Stimulated activated CD4-positive, alpha-beta T cell treated with anti-CD3 and anti-CD28 coated beads, Interleukin-4, amount 100 ng/mL, for 4 hours (primary cell): ENCODE measurements at places on chromosomes 11 and 22.

DNA sequence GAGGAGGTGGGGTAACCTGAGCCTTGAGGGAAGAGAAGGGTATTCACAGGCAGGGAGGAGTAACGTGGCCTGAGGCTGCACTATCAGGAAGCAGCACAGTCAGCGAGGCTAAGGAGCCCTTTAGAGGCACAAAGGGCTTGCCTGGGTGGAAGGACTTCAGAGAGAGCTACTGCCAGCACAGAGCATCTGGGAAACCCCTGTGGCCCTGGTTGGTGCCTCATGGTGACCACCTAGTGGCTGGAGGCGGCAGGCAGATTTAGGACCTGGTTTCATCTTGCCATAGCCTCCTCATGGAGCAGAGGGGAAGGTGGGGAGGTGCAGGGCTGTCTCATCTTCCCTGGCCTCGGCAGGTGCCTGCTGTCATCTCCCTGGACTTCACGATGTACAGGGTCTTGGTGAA lies 64.5 kb downstream of the MPPED1 start:
- no peak for DNase-seq

GRCh38 chr11:45546366-45546765 lies 119.1 kb downstream of the CHST1 start:
- no peak for DNase-seq

GRCh38 chr11:84947970-84948580 lies 679.1 kb downstream of the DLG2 start:
- no peak for DNase-seq

DNA sequence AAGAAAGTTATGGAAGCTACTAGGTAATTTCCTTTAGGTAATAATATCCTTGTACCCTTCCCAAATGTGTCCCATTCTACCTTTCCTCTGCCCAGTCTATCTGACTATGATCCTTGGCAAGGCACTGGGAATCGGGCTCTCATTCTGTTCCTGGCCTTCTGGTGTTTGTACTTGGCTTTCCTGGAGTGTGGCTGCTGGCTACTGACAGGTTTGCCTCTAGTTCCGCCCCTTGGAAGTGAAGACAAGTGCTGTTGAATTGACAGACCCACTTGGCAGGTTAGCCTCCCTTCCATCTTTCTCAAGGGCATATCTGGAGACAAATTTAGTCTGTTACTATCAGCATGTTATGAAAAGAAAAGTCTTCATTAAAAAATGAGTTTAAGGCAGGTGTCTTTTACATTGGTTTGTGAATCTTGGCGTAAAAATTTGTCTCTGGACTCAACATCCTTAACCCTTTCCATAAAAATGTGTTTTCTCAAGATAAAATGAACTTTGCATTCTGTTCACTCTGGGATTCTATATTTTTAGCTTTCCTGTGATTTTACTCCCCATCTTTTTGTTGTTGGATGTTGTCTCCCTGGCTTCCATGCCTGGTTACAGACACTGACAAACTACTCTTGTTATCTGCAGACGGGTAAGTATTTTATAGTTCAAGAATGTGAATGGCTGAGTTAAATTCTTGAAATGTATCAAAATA lies 287.4 kb upstream of the PDGFD start:
- no peak for DNase-seq

GRCh38 chr22:43110927-43111623 lies 525 bp downstream of the BIK start:
- DNase-seq: peak; percentile 46

- no peak for DNase-seq
These were observed 18.1 kb upstream of the MRTFA start for GRCh38 chr22:40654522-40655167.

GRCh38 chr11:76670485-76671236 lies at the start of gene LRRC32:
LRRC32 (minus strand) TSS chr11:76670747; CDS start chr11:76665954, 4,793 bp downstream.
- DNase-seq: peak; percentile 47

- no peak for DNase-seq
These were observed 17.4 kb downstream of the OR4D9 start for GRCh38 chr11:59528711-59529110.

DNA sequence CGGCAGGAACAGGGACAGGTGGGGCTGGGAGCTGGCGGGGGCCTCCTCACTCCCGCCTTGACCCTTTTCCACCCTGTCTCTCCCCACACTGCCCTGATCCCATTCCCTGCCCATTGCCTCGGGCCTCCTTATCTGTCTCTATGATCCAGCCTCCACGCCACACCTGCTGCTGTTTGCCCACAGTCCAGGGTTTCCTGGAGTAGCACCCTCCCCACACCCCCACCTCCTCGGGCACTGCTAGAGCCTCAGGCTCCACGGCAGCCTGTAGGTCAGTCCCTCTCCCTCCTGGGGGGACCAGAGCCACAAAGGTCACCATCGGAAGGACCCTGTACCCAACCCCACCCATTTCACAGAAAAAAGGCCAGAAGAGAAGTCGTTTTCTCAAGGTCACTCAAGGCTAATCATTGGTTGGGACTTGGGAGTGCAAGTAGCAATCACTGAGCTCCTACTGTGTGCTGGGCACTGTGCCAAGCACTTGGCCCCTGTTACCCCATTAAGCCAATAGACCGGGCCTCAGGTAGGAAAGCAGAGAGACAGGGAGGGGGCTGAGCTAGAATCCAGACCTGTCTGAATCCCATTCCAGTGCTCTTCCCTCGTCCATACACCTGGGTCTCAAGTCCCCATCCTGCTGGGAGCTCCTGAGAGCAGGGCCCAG lies 71.8 kb downstream of the PDE2A start:
- no peak for DNase-seq

GRCh38 chr11:132535830-132536229 lies 996.5 kb downstream of the OPCML start:
- DNase-seq: no peak

- no peak for DNase-seq
These were observed 7.6 kb downstream of the OSBPL5 start for GRCh38 chr11:3157381-3158130.

GRCh38 chr11:19890308-19890707 lies 177.7 kb downstream of the NAV2 start:
- no peak for DNase-seq

- no peak for DNase-seq
These were observed 27.7 kb downstream of the MPPED1 start for GRCh38 chr22:43439368-43440103.

GRCh38 chr11:72618803-72619202 lies 55.4 kb downstream of the PDE2A start:
- no peak for DNase-seq

GRCh38 chr22:40176921-40177737 lies 596 bp upstream of the TNRC6B start:
- peak; percentile 81 for DNase-seq

DNA sequence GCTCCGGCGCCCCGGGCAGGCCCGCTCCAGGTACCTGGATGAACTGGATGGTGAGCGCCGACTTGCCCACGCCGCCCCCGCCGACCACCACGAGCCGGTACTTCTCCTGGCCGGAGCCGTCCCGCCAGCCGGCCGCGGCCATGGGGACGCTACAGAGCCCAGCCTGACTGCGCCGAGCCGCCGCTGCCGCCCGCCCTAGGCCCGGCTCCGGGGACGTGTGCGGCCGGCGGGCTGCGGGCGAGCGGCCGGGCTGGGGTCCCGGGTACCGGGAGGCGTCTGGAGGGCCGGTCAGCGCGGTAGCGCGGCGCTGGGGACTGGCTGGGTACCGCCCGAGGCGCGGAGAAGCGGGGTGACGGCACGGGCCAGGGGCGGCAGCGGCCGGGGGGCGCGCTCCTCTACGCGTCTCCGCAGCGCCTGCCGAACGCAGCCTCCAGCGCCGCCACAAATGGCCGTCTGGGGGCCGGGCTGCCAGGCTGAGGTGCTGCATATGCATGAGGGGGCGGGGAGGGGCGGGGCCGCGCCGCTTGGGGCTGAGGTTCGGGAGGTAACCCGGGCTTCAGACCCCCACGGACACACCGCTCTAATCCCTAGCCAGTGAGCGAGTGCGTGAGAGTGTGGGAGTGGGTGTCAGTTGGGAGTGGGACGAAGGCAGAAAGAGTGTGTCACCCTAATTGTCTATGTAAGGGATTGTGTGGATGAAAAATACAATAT lies at the start of gene RRAS2:
TSS of gene RRAS2 (minus strand) at position 455 of the 711 bp plus-strand sequence. CDS start at position 142, 313 bp downstream.
- peak; percentile 76 for DNase-seq

- DNase-seq: peak; percentile 23
These were observed 428 bp downstream of the SCN3B start for GRCh38 chr11:123653827-123654565.

DNA sequence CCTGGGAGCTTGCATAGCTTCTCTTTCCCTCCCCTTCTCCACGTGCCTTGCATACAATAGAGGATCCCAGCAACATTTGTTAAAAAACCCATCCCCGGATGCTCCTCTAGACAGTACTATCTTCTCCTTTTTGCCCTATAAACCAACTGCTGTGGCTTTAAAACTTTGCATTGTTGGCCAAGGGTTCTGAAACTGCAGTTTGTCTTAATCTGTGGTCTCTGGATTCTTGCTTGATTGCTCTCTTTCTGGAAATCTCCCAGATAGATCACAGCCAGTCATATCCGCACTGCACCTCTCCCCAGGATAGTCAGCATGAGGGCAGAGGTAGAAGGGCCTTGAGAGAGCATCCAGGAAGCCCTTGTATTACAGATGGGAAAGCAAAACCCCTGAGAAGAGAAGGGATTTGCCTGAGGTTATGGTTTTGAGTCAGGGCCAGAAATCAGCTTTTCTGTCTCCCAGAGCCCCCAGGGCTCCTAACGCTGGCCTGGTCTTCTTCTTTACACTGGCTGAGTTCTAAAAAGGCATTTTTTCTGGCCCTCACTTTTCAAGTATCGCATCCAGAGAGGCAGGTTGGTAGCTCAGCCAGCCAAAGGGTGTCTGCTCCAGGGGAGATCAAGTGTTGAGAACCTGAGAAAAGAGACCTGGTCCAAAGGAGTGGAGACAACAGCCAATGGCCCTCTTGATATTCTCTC lies 70.6 kb downstream of the ADM start:
- DNase-seq: no peak

- DNase-seq: no peak
These were observed 28.1 kb downstream of the VSTM5 start for GRCh38 chr11:93822359-93822758.

DNA sequence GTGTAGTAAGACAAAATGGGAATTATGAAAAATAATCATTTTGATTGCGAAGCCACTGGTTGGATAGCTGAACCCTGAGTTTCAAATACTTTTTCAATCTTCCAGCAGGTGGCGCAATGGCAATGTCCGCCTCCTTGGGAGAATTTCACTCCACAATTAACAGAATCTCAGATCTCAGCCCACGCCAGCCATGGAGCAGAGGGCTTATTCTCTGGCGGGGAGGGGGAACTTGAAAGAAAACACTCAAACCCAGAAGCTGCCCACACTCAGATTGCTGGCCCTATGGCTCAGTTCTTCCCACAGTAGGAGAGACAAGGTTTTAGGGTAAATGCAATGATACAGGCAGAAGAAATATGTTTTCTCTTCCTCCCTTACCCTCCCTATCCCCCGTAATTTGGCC lies 38.7 kb upstream of the RCN1 start:
- peak; percentile 34 for DNase-seq

DNA sequence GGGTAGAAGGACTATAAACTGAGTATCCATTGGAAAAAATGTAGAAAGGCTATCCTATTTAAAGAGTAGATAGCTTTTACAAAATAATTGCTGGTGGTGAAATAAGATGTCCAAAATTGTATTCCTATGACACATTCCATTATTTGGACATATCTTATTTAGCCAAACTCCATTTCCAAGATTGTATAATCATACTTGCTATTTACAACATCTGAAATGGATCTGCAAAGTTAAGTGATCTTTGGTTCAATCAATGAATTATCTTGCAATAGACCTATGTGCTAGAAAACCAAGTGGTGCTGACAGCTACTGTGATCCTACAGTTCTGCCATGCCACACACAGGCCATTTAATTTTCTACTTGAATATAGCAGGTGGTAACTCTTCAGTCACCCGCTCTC lies 11.0 kb upstream of the BLID start:
- DNase-seq: no peak

DNA sequence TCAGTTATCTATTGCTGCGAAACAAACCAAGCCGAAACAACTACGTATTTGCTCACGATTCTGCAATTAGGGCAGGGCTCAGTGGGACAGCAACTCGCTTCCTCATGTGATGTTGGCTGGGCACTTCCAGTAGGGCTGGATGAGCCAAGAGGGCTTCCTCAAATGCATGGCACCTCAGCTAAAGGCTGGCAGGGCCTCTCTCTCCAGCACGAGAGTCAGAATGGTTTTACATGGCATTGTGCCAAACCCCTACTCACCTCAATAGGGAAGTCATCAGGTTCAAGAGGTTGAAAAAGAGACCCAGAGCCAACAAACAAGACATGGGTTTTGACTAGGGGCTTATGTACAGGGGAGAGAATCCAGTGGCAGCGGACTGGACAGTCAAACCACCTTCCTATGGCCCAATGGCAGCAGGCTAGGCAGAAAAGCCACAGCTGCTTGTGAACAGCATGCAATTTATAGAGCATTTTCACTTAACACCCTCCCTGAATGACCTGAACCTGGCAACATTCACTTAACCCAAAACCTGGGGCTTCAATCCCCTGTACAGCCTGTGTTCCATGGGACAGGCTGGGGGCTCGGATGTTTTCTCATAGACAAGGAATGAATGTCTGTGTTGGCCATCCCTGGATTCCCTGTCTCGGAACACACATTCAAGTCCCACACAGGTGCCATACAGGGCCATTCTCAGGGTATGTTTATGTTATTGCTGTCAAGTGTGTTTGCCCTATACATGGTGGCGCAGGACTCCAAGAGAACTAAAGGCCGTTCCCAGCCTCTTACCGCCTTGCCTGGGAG lies 154.2 kb upstream of the NAV2 start:
- no peak for DNase-seq

GRCh38 chr11:125223901-125224361 lies 59.4 kb downstream of the PKNOX2 start:
- DNase-seq: no peak

- DNase-seq: no peak
These were observed 9.8 kb downstream of the MRPL48 start for GRCh38 chr11:73797457-73797856.

- DNase-seq: no peak
These were observed 7.6 kb downstream of the BRSK2 start for GRCh38 chr11:1397146-1397861.

- no peak for DNase-seq
These were observed 491.2 kb upstream of the LRRC4C start for GRCh38 chr11:41950470-41951143.

DNA sequence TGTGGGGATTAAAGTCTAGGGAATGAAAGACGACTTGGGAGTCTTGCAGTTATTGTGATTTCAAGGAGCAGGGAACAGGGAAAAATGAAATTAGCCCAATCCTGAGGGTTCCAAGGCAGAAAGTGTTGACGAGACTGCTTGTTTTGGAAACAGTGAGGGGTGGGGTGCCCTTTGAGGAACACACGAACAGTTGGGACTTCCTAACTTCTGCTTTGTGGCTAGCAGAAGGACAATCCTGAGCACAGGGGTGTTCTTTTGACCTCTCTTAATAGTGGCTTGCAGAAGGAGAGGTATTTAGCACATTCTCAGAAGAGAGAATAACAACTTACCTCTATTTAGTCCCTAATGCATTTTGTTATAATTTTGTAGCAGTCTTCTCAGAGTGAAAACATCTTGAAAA lies 545.9 kb upstream of the ARHGAP42 start:
- DNase-seq: no peak

DNA sequence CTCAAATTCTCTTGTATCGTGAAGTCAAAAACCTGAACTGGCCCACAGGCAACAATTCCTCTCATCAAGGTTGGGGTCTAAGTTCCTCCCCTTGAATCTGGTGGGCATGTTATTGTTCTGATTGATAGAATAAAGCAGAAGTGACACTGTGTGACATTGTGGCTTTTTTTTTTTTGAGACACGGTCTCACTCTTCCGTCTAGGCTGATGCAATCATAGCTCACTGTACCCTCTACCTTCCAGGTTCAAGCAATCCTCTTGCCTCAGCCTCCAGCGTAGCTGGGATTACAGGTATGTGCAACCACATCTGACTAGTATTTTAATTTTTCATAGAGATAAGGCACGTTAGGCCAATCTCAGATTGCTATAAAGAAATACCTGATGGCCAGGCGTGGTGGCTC lies 8.9 kb upstream of the PELI3 start:
- DNase-seq: no peak
